ENCODE measurements at places on chromosomes 1 and 21.

- peak; percentile 51 for DNase-seq
These were observed 267.3 kb upstream of the DUSP10 start for GRCh38 chr1:222009105-222009730.

DNA sequence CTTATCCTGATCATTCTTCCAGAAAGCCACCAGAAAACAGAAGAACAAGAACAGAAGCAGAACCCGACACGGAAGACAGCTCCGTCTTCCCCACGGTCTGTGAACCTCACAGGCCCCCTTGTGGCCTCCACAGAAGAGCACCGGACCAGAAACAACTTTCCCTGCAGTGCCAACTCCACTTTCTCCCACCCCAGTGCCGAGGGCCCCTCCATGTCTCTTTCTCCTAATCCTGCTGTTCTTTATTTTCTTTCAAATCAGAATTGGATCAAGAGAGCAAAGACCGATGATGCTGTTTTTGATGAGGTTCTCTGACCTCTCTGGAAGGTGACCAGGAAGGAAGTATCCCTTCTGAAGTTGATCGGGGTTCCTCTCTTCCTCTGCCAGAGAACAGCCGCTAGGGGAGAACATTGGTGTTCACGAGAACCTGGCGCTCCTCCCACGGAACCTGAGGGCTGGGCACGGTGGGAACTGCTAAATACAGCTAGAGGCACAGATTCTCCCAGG, 58.9 kb upstream of the CTTNBP2NL start:
- DNase-seq: peak; percentile 49

DNA sequence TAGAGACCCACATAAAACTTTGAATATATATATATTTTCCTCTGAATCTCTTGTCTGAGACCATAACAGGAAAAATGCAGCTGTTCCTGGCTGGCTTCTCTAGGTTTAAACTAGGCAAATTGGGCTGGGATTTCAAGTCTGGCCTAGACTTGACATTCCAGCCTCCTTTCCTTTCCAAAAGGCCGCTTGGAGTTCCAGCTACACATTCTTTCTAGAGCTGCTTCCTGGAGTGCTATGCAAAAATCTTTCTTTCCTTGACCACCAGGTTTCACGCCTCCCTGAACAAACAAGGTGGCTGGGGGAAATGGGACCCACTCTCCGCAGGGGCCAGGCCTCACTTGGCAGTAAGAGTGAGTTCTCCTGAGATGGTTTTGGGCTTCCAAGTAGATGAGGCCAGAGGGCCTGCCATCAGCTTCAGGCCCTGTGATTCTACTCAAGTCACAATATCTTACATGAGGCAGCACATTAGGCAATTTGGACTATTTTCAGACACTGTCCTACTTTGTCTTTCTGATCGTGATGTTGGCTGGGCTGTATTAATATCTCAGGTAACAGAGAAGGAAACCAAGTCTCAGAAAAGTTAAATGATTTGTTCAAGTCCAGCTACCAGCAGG, 102.4 kb downstream of the FAM78B start:
- no peak for DNase-seq

DNA sequence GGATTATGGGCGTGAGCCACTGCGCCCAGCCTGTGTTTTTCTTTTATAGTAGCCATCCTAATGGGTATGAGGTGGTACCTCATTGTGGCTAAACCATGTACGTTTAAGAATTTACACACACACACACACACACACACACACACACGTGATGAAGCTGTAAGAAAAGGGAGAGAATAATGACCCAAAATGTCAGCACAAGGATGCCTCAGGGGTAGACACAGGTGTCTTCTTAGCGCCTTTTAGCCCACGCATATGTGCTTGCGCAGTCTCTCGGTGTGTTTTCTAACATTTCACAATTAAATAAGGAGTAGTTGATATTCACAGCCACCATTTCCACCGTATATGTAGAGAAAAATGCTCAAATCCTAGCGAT, 782 bp upstream of the PFKL start:
- DNase-seq: no peak

- DNase-seq: no peak
These were observed 68.4 kb upstream of the ADGRL4 start for GRCh38 chr1:79074975-79075374.
